GM12892 (cell line): ENCODE measurements at places on chromosomes 2 and 18.

- DNase-seq, result no peak
These were observed 615.1 kb upstream of the SALL3 start for GRCh38 chr18:78364388-78364960.

- no peak for DNase-seq
These were observed 312.2 kb upstream of the SPRED2 start for GRCh38 chr2:65744477-65745200.

GRCh38 chr2:119702918-119703401 is 24.0 kb downstream of the TMEM177 start:
- peak; percentile 73 for DNase-seq

DNA sequence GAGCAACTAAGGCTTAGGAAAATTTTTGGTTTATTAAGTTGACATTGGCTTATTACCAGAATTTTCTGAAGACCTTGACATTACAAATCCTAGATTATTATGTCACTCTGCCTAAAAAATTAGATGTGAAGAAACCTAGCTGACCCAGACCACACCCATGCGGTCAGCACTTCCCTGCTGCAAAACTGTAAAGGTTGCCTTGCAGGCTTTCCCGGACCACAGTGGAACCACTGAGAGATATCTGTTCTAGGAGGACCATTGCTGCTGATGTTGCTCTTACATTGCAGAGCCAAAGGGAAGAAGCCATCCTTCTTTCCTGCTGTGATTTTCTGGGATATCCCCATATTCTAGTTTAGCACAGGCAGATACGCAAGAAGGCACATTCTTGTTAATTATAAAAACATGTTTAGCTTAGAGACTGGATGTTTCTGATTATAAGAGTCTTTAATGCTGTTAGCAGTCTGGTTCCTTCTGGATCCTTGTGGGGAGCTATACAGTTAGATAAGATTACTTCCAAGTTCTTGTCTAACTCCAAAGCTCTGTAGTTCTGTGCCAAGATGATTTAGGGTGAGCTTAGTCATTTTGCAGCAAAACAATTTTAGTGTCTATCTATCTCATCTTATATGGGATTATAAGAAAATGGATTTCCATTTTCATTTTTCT is 70.2 kb downstream of the AOX1 start:
- no peak for DNase-seq

GRCh38 chr2:201839727-201840126 is 33.4 kb downstream of the CDK15 start:
- DNase-seq, result no peak

- DNase-seq, result no peak
These were observed 57.3 kb upstream of the CBLN2 start for GRCh38 chr18:72601481-72601880.

DNA sequence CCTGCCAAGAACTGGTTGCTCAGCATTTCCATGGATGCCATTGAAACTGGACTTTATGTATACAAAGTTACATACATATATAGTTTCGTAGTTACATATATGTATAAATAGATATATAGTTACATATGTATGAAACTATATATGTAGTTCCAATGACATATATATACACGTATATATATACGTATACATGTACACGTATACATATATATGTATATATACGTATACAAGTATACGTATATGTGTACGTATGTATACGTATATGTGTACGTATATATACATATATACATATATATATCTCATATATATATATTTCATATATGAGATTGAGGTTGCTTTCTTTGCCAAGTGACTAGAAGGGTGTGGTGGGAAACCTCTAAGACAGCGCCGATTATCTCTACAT is 10.6 kb upstream of the TMEM131 start:
- no peak for DNase-seq

DNA sequence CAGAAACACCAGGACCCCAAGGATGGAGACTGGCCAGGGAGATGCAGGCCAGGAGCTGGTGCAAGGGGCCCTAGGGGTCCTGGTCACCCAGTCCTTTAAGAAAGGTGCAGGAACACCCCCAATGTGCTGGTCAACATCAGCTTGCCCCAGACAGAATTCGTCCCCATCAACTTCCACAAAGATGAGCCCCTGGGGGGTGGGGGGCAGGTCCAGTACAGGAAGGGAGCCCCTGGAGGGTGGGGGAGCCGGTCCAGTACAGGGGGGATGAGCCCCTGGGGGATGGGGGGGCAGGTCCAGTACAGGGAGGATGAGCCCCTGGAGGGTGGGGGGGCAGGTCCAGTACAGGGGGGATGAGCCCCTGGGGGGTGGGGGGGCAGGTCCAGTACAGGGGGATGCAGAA is 160.7 kb upstream of the SALL3 start:
- no peak for DNase-seq

GRCh38 chr18:4248686-4249085 is 206.4 kb downstream of the DLGAP1 start:
- no peak for DNase-seq

DNA sequence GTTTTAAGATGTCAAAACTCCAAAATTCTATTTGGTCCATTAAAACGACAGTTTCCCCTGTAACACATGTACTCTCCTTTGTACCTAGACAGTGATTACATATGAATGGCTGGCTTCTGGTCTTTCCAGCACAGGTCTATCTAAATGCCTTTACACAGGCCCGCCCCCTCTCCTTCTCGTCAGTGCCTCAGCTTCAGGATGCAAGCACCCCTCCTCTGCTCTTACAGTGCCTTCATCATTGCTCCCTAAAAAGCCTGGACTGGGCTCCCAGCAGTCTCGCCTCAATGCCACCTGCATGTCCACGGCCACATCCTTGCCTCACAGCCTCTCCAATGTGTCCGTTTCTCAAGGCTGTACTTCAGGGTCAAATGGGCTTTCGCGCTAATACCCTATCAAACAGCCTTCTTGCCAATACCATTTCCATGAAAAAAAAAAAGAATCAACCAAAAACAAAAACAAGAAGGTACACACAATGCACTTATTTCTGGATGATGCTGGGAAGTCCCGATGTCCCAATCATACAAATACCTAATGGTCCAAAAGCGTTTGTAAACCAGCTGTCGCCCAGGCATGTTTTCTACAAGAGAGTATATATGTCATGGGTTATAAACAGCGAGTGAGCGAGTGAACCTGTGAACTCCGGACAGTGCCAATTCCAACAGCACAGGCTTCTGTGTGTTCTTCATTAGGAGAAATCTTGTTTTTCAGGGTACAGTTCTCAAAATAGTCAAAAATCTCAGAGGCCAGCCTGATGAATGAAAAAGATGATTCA is 77.2 kb downstream of the EIPR1 start:
- DNase-seq, result no peak

DNA sequence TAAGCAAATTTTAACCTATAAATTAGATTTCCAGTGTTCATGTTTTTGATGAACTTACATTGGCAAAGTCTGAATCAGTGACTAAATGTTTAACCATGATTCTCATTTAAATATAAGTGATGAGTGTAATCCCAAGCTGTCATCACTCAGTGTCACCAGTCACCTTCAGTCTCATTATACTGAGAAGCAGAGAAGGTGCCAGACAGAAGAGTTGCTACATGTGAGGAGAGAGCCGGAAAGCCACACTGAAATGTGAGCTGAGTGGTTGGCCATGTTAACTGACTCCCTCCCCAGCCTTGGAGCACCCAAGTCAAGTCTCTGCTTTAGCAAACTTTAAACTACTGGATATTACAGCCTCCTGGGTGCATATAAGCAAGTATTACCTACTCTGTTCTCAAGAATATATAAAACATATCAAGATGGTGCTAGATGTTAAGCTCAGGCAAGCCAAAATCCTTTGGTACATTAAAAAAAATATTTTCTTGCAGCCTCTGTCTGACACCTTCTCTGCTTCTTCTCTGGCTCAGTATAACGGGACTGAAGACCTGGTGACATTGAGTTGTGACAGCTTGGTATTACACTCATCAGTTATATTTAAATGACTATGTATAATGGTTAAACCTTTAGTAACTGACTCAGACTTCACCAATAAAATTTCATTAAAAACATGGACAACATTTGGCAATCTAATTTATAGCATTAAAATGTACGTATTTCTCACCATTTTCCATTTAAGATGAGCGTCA is 75.8 kb upstream of the MAP3K20 start:
- no peak for DNase-seq
